ENCODE measurements at places on chromosomes 3 and 15.

DNA sequence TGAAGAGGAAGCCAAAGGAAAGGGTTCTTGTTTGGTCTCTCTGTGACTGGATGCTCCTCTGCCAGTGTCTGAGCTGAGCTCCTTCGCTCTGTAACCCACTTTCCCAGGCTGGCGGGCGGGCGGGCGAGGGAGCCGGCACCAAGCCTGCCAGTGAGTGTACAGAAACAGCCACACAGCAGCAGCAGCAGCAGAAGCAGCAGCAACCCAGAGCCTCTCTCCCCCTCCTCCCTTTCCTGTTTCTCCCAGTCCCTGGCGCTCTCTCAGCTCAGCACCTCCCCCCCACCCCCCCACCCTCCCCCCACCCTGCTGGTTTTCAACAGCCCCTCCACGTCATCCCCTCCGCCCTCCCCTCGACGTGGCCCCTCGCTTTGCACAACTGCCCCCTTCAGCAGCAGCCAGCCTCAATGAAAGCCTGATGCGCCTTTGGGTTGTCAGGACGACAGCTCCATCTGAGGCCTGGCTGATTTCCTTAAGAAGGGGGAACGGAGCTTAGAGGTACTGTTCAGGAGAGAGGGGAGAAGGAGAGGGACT is at the start of gene LSAMP:
Gene LSAMP, minus strand, starts transcription at position 177 of the 531 bp plus-strand sequence.
- no peak for DNase-seq

GRCh38 chr3:32712506-32713055 is 27.6 kb downstream of the CNOT10 start:
- DNase-seq: no peak

DNA sequence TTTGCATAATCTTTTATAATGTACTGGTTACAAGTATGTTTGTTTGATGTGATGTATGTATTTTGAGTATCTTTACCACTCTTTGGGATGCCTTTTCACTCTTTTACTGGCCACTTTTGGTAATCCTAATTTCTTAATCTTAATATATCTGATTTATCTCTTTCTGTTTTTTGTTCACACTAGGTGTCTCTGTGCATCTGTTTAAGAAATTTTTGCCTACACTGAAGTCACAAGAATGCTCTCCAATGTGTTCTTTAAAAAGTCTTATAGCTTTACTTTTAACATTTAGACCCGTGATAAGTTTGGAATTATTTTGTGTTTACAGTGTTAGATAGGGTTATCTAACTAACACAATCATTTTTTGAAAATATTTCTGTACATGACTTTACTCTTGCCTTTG is 659.1 kb downstream of the SI start:
- DNase-seq: no peak

- no peak for DNase-seq
These were observed 184.8 kb downstream of the LSAMP start for GRCh38 chr3:116260491-116260890.

GRCh38 chr15:31359702-31360111 is 33.1 kb downstream of the KLF13 start:
- no peak for DNase-seq
